Activated CD4-positive, alpha-beta T cell treated with anti-CD3 and anti-CD28 coated beads, Interleukin-2, Interleukin-4, amounts not matched to agents 100 ng/mL and 50 ng/mL, durations not matched to agents 16 hours and 8 hours (primary cell): ENCODE measurements at places on chromosomes 6 and 20.

DNA sequence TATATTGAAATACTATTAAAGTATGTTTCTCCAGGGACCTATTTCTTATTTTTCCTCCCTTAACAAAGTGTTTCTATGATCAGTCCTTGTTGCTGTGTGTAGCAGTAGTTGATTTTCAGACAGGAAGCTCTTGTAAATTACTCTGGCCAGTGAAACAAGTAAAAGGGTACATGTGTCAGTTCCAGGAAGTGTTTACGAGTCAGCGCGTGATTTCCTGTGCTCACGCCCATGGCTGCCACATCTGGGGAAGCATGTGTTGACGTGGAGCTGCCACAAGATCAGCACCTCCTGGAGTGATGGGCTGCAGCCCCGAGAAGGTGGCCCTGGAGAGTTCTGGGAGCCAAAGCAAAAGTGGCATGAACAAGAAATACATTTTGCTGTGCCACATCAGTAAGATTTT, 38.6 kb upstream of the GGTLC1 start:
- DNase-seq: peak; percentile 85

GRCh38 chr6:164523087-164523654, 786.2 kb downstream of the C6orf118 start:
- no peak for DNase-seq

DNA sequence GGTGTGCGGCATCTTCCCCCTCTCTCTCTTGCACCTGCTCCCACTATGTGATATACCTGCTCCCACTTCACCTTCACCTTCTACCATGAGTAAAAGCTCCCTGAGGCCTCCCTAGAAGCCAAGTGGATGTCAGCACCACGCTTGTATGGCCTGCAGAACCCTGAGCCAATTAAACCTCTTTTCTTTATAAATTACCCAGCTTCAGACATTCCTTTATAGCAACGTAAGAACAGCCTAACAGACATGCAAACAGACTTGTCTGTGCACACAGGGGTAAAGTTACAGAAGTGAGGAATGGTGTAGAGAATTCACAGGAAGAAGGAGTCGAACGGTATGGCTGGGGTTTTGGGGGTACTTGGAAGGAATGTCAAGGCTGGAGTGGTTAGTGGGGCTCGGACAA, 14.8 kb upstream of the TGM2 start:
- no peak for DNase-seq

DNA sequence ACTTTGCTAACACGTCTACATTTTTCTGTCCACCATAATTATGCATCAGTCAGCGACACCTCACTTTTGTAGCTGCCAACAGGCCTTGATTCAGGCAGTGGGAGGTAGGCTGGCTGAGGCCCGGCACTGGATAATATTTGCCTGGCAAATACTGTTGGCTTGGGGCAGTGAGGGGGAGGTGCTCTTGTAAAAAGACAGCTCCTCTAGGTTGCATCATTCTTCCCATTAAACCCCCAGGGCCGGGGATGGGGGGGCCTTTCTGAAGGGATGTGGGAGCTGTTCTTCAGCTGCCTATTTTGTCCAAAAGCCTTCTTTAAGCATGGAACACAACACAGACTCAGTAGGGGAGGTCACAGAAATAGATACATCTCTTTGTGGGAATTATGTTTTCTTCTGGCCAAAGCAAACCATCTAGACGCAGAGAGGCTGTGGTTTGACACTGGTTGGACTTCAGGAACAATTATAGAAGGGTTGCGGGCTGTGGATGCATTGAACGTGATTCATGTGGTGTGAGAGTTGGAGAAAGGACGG, 338.3 kb upstream of the NT5E start:
- no peak for DNase-seq

- peak; percentile 39 for DNase-seq
Observed at GRCh38 chr6:13615792-13616120, 621 bp downstream of the NOL7 start.
